ENCODE measurements at places on chromosomes 4 and X.

- no peak for DNase-seq
These were observed 137.6 kb downstream of the DCK start for GRCh38 chr4:71130827-71131603.

DNA sequence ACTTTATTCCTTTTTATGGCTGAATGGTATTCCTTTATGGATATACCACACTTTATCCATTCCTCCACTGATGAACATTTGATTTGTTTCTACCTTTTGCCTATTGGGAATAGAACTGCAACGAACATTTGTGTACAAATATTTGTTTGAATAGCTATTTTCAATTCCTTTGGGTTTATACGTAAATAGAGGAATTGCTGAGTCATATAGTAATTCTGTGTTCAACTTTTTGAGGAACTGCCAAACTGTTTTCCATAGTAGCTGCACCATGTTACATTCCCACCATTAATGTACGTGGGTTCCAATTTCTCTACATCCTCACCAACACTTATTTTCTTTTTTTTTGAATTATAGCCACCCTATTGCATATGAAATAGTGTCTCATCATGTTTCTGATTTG is 156.5 kb upstream of the ATP6AP2 start:
- DNase-seq = no peak

- no peak for DNase-seq
These were observed 33.8 kb upstream of the GPR174 start for GRCh38 chrX:79110731-79111130.

DNA sequence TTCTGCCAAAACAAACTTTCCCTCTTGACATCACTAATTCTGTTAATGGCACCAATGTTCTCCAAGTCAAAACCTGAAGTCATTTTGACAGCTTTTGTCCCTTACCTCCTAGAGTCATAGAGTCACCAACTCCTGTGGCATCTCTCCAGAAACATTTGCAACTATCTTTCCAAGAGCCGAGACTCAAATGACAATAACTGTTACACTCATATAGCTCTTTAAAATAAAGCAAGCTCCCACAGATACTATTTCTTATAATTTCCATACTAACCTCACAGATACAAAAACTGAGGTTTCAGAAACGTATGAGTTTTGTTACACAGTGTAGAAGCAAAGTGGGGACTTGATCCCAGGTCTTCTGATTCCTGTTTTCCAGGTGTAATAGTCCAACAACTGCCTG is 18.3 kb downstream of the GPRIN3 start:
- DNase-seq = no peak

DNA sequence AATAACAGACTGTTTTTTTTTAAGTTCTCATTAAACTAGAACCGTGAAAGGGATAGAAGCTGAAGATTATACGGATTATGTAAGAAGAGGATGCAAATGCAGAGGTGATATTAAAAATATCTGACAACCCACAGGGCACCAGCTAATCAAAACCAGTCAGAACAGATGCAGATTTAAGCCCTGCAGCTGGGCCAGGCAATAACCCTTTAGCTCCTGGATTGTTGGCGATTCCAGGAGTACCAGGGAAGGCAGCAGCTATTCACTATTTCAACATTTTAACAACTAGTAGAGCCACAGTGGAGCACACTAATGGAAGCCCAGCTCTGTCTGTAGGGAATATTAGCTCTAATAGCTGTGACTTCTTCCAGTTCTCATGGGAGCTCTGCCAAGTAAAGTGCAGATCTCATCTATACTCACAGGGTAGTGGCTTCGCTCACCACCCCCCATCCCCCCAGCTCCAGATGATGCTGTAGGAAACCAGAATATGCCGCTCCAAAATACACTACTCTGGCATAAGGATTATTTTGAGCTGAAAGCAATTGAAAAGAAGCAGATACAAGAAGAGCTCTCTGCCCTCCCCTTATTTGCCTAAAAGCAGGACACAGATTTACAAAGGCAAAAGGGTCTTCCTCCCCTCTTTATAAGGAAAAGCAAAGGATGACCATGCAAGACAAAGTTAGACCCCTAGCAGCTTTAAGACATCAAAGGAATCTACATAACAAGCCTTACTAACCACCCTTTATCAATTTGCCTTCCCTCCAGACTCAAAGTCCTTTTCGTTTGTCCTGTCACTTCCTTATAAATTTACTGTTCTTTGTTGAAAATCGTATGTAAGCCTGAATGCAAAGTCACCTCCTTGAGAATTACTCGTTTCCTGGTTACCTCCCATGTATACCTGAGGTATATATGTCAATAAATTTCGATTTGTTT is 13.7 kb downstream of the SCD5 start:
- DNase-seq = no peak

DNA sequence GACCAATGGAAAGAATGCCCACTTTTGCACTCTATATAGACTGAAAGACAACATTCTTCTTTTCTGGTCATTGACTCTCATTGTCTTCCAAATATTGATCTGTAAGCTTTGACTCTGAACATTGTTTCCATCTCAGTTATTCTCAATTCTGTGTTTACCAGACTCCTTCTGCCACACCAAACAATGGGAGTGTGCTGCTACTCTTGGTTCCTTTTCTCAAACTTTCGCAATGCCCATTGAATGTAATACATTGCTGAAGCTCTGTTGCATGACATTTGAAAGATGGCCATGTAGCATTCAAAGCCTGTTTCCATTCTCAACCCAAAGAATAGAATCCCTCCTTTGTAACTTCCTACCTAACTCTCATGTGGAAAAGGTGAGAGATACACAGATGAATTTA is 136.2 kb downstream of the BTC start:
- no peak for DNase-seq

GRCh38 chr4:183686461-183686860 is 27.4 kb downstream of the TRAPPC11 start:
- DNase-seq = no peak

DNA sequence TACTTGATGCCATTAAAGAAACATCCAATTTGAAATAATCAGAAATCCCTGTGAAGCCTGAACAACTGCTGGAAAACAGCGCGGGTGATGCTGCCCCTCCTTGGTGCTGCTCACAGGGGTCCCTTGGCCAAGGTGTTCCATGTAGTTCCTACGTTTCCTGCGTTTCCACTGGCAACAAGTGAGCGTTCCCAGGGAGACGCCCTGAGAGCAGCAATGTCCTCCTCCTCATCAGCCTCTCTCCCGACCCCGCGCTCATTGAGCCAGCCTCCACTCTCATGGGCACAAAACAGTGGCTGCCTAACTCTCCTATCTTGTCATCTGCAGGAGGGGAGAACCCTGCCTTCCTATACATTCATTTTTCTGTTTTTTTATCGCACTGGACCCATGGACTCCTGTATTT is 18.9 kb downstream of the LETM1 start:
- DNase-seq = no peak

GRCh38 chrX:123173833-123174232 is 10.2 kb upstream of the GRIA3 start:
- DNase-seq = no peak

- DNase-seq = no peak
These were observed at the start of gene IL1RAPL2 for GRCh38 chrX:104565791-104566680. TSS of gene IL1RAPL2 (plus strand) at chrX:104566199.

GRCh38 chr4:98672583-98673287 is 14.3 kb upstream of the TSPAN5 start:
- no peak for DNase-seq

GRCh38 chr4:152609481-152609880 is 70.3 kb downstream of the TMEM154 start:
- DNase-seq = no peak

GRCh38 chrX:33053001-33053400 is 158.3 kb downstream of the DMD start:
- no peak for DNase-seq

DNA sequence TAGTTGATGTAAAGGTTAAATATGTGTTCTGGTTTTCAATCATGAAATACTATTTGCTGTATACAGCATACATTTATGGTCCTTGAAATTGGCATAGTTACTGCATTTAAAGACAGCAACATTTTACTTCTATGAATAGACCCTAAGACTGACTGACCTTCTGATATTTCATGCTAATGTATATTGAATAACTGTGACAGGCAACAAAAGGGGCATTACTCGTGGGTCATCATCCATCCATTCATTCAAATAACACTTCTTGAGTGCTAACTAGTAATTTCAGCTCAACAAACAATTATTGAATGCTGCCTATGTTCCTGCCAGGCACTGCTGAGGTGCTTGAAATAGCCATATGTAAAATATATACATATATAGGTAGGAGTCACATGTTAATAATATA is 92.8 kb upstream of the ADAMTS3 start:
- DNase-seq = no peak

- no peak for DNase-seq
These were observed 910 bp downstream of the ANK2 start for GRCh38 chr4:113050371-113050755.

DNA sequence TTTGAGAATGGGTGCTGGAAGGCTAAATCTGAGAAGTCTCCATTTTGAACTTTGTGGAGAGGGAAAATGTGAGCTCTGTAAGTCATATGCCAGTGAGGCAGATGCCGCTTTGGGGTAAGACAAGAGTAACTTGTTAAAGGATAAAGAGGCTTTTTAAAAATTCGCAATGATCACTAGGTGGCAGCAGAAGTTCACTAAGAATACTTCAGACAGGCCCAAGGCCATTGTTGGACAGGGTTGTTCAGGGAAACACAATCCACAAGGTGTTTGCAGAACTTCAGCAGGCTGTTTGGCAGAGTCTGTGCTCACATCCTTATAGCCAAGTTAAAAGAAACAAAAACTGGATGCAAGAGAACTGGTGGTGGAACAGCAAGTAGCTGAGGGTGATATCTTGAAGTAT is 13.7 kb upstream of the PIGA start:
- DNase-seq = no peak

DNA sequence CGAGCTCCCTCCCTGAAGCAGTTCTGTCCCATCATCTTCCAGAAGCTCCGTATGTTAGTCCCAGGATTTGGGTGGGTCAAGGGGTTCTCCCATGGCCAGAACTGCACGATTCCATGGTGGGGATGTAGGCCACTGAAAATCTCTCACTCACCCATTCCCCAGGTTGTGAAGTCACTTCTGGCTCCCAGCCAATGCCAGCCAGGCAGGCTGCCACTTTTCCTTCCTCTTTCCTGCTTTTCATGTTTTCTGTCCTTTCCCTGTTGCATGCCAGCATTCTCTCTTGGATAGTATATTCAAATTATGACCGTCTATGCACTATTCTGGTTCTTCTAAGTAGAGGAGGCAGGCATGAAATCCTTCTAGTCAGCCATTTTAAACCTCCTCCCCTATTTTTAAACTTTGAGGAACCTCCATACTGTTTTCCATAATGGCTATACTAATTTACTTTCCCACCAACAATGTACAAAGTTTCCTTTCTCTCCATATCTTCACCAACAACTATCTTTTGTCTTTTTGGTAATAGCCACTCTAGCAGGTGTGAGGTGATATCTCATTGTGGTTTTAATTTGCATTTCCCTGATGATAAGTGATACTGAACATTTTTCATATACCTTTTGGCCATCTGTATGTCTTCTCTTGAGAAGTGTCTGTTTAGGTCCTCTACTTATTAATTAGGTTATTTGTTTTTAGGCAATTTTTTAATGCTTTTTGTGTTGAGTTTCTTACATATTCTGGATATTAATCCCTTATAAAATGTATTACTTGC is 182.1 kb upstream of the TET2 start:
- DNase-seq = no peak

DNA sequence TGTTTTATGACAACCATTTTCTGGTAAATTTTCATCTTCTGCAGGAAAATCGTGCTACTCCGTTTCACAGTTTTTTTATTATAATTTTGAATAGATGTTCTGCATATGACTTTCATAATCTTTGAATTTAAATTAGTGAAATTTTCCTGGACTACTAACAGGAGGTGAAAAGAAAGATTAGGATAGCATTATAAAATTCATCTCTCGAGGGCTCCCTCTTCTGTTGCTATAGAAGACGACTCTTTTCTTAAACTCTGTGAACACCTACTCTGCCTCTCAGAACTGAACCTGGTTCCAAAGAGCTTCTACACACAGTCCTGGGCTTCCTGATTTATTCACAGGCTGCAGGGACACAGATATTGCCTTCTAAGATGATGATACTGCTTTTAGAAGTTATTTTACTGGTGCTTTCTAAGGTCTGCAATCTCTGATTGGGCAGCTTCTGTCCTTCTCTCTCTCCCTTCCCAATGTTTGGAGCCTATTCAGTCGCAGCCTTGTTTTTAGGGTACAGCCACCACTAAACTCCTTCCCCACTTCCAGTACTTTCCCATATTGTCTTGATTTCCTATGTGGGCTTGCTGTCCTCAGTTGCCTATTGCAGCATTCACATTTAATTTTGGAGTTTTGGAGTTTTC is 10.1 kb upstream of the SAP30 start:
- no peak for DNase-seq

- no peak for DNase-seq
These were observed 200.9 kb upstream of the PSAPL1 start for GRCh38 chr4:7635445-7636239.

- no peak for DNase-seq
These were observed 91.6 kb downstream of the AREG start for GRCh38 chr4:74536557-74536956.
